ENCODE measurements at places on chromosomes 6 and 20.

- DNase-seq, result no peak
Measured at GRCh38 chr20:61442075-61442670, 190.1 kb downstream of the CDH4 start.

DNA sequence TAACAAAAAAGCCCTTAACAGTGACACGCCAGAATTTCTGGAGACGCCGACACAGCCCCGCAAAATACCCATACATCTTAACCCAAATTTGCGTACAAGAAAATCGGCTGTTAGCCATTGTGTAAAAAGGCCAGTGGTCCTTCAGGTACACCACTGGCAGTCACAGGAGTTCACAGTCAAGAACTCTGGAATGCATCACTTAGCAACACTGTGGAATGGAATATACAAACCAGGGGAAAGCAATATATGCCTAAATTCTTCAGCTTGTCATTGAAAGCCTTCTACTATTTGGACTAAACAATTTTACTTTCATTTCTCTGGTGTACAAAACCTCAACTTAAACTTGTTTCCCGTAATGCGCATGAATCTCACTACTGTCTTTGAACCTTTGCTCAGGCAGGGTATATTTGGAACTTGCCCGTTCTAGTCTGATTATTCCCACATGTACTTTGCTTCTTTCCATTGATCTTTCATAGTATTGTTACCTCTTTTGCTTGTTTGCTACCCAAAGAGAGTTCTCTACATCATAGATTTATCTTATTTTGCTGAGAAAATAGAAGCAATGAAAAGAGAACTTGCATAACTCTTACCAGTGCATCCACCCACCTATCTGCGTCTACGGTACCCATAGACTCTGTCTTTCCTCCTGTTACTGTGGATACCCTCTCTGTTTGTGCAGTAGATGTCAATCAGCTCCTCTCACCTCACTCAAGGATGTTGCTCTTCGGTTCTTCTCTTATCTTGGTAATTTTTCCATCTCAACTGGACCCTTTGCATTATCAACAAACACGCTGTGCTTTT, at the start of gene ARMH2:
Gene ARMH2, minus strand, starts transcription at position 178 of the 801 bp plus-strand sequence. Its CDS starts 60 bp downstream, at position 118.
- no peak for DNase-seq

DNA sequence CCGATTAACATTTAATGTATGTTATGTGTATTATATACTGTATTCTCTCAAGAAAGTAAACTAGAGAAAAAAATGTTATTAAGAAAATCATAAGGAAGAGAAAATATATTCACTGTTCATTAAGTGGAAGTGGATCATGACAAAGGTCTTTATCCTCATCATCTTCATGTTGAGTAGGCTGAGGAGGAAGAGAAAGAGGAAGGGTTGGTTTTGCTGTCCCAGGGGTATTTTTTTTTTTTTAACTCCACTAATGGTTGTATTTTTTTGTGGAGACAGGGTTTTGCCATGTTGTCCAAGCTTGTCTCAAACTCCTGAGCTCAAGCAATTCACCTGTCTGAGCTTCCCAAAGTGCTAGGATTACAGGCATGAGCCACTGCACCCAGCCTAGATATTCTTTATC, 11.0 kb downstream of the ECT2L start:
- DNase-seq, result no peak

- no peak for DNase-seq
Measured at GRCh38 chr20:4573564-4574355, 147.9 kb upstream of the PRND start.

DNA sequence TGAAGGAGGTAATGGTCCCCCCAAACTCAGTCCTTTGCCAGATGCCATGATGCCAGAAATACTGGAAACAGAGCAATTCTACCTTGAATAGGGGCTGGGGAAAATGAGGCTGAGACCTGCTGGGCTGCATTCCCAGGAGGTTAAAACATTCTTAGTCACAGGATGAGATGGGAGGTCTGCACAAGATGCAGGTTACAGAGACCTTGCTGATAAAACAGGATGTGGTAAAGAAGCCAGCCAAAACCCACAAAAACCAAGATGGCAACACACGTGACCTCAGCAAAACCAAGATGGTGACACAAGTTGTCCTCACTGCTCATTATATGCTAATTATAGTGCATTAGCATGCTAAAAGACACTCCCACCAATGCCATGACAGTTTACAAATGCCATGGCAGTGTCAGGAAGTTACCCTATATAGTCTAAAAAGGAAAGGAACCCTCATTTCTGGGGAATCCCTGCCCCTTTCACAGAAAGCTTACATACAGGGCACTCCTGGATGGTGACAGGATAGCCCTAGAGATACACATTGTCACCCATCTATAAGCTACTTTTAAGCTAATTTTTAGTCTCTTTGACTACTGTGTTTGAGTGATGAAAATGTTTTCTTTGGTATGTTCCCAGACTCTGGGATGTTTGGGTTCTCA, 979.7 kb downstream of the TBC1D32 start:
- no peak for DNase-seq

DNA sequence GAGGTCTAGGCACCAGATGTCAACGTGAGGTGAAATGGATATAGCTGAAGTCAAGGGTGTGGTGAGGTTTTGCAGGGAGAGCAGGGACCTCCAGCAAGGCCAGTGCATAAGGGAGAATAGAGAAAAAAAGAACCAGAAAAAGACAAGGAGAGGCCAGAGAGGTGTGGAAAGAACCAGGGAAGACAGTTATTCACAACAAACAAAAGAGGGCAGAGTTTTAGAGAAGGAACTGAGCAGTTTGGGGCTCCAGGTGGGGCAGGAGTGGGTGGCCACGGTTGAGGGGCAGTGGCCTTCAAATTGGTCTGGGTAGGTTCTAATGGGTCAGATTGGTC, 11.6 kb upstream of the NQO2 start:
- DNase-seq, result no peak

GRCh38 chr6:30490026-30490876, 942 bp downstream of the HLA-E start:
- DNase-seq, result no peak

DNA sequence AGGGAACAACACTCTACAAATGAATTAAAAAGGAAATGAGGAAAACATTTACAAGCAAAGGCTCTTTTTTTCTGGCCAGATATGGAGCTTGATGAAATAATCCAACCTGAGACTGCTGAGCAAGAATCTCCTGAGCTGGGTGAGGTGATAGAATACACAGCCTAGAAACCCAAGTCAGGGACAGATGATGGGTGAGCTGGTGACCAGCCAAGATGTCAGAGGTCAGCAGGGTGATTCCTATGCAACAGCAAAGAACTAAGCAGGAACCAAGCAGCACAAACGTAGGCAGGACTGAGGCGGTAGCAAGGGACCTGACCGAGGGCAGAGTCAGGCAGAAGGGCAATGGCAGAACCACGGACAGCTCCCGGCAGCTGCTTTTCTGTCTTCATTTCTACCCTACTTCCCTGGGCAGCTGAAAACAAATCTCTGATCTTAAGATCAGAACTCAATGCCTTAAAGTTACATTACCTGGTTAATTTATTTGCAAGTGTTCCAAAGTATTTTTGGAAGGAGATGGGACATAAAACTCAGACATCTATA, 75.1 kb downstream of the CDC40 start:
- DNase-seq, result no peak
